Caki2 (cell line): ENCODE measurements at places on chromosomes 2 and 18.

DNA sequence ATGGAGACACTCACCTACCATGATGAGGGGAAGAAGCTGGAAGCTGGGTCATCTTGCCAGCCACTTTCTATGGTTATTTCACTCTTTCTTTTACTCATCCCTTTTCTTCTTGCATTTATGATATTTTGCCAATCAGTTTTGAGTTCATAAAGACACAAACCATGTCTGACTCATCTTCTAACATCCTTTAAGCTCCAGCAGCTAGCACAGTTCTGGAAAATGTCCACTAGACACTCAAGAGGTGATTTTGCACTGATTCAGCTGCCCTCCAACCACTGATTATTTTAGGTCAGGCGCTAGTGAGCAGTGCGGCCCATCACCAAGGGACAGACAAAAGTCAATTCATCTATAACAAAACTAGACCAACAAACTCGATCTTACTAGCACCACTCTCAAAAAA is 537.1 kb upstream of the ID2 start:
- no peak for DNase-seq

DNA sequence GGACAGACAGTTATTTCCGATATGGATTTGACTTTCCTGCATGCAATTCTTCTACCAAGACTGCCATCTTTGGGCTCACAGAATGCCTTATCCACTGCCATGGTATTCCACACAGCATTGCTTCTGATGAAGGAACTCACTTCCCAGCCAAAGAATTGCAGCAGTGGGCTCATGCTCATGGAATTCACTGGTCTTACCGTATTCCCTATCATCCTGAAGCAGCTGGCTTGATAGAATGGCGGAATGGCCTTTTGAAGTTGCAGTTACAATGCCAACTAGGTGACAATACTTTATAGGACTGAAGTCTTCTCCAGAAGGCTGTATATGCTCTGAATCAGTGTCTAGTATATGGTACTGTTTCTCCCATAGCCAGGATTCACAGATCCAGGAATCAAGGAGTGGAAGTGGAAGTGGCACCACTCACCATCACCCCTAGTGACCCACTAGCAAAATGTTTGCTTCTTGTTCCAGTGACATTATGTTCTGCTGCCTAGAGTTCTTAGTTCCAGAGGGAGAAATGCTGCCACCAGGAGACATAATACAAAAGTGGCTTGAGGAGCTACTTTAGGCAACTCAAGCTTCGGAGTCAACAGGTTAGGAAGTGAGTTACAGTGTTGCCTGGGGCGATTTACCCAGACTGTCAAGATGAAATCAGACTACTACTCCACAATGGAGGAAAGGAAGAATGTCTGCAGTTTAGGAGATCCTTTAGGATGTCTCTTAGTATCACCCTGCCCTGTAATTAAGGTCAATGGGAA is 23.8 kb upstream of the SMAD4 start:
- DNase-seq, result no peak

DNA sequence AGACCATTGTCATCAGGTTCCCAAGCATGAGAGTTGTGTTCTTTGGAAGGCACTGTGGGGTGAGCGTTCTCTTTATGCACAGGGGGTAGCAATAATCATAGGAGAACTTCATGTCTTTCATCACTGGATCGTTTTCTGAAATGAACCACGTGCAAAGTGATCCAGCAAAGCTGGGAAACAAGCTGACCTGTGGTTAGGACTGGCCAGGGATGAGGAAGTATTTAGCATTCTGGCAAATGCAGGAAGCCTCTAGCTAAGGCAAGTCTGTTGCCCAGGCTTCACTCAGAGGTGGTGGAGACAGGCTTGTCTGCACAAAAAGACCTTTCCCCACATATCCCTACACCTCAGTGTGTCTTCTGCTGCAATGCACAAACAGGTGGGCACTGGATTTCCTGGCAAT is 58.6 kb downstream of the MMADHC start:
- no peak for DNase-seq

GRCh38 chr18:23237524-23238151 is 102.4 kb downstream of the CABLES1 start:
- no peak for DNase-seq

GRCh38 chr2:238912916-238913875 is 65.3 kb downstream of the TWIST2 start:
- DNase-seq, result no peak
